ENCODE measurements at places on chromosomes 7 and 10.

- peak; percentile 66 for ATAC-seq
Measured at GRCh38 chr7:28481091-28481926, 69.0 kb downstream of the CREB5 start.

GRCh38 chr7:5363729-5364128 lies 59.9 kb downstream of the TNRC18 start:
- no peak for ATAC-seq

DNA sequence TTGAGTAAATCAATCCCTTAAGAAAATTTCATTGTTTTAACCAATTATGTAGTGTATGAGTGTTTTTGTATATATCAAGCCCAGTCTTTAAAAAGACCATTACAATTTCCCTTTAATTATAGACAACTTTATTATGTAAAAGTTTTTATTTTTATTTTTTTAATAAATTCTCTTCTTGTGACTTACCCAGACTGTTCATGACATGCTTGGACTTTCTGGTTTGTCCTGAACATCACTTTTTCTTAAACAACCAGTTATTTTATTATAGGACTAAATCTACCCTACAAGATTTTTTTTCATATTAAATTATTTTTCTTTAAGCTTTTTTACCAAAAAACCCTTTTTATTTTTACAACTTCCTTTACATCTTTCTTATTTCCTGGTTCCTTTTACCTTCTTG lies 410.4 kb downstream of the ATRNL1 start:
- ATAC-seq = no peak

- no peak for ATAC-seq
Measured at GRCh38 chr7:30975256-30975899, 11.6 kb downstream of the GHRHR start.

- ATAC-seq = peak; percentile 2
Measured at GRCh38 chr7:107167483-107168232, 1.1 kb upstream of the HBP1 start.

All from gastroesophageal sphincter (tissue), 4 donors.